NCI-H1417 treated with DMSO at 0.1 percent for 48 hours (cell line): ENCODE measurements at places on chromosomes 5 and 9.

- DNase-seq = no peak
Measured at GRCh38 chr9:113548221-113549041, 84.9 kb downstream of the RGS3 start.

DNA sequence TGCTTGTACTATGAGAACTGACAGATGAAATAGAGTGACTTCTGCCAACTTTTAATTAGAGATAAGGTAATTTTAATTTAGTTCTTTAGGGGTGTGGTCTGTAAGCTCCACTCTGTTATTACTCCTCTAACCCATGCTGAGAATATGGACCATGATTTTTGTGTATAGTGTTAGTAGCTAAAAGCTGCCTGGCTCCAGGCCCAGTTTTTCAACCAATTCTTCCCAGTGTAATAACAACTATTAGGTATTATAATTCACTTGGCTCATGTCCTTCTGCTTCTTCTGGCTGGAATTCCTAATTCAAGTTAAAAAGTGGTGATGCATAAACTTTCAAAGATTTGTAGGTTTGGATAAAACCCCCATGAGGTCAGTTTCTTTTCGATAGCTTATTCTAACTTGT is 216.3 kb downstream of the ISL1 start:
- no peak for DNase-seq

GRCh38 chr5:76403766-76404222 is 709 bp downstream of the IQGAP2 start:
- no peak for DNase-seq

- DNase-seq = no peak
Measured at GRCh38 chr5:155624597-155625241, 611.2 kb downstream of the KIF4B start.

GRCh38 chr5:132073231-132074013 is at the start of gene CSF2:
TSS of gene CSF2 (plus strand) at chr5:132073789. CDS start at chr5:132073824, 35 bp downstream.
- no peak for DNase-seq

DNA sequence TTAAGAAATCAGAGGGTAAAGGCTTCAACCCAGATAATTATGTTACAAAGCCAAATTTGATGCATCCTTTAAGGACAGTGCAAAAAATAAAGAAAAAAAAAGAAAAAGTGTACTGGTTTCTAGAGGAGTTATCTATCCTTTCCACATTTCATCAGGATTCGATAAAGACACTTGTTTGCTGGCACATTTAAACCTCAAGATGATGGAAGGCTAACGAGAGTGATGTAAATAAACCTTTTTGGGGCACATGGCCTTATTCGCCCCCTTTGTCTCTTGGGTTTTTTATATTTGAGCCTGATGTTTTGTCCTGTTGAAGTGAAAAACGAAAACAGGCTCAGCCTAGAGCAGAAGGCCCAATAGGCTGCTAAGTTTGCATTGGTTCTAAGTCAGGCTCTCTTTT is 416.5 kb downstream of the TAF11L14 start:
- DNase-seq = no peak

GRCh38 chr9:113293285-113293878 is 9.8 kb downstream of the RNF183 start:
- DNase-seq = no peak

DNA sequence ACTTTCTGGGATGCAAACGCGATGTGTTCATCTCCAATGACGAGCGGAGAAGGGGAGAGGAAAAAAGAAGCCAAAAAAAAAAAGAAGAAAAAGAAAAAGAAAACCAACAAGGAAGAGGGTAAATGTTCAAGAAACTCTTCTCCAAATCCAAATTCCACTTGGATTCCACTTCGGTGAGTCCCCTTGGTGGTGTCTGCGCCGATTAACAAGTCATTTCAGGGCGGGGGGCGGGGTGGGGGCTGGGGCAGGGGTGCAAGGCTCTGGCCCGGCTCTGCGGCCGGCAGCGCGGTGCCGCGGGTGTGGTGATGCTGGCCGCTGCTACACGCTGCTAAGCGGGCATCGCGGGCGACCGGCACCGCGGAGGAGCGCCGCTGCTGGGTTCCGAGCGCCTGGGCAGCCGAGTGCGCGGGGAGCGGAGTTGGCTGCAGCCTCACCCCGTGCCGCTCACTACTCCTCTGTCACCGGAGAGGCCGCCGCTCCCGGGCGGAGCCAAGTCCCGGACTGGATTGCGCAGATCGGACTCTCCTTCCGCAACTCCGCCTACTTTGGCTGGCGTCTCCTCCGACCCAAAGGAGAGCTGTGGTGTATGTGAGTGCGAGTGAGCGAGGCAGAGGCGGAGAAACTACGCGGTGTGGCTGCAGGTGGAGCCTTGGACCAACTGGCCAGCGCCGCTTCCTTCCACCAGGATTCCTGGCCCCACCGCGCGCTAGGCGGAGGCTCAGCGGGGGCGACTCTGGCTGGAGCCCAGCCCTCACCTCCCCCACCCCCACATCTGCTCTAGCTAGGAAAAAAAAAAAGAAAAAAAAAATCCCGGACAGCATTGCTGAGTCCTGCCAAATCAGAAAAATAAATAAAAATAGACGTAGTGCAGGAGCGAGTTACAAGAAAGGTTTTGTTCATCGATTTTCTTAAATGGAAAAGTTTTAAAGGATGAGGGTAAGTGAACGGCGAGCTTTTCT is at the start of gene SEMA6A:
TSS of gene SEMA6A (minus strand) at position 457 of the 959 bp plus-strand sequence. CDS start 69,879 bp downstream, outside the sequence.
- DNase-seq = no peak

DNA sequence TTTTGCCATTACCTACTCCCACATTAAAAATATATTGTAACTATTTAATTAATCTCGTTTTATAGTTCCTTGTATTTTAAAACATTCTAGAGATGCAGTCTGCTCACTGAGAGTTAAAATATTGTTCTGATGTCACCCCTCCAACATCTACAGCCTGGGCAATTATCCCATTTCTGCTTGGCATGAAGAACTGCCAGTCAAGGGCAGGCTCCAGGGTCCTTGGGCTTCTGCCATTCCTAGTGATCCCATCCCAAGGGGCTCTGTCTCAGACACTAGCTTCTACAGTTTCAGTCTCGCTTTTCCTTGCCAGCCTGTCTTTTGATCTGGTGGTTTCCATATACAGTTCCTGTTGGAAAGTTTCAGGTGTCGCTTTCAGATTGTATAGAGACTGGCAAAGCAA is 287.2 kb downstream of the TMEM232 start:
- no peak for DNase-seq

GRCh38 chr5:114174837-114175236 is 187.0 kb upstream of the KCNN2 start:
- DNase-seq = no peak

DNA sequence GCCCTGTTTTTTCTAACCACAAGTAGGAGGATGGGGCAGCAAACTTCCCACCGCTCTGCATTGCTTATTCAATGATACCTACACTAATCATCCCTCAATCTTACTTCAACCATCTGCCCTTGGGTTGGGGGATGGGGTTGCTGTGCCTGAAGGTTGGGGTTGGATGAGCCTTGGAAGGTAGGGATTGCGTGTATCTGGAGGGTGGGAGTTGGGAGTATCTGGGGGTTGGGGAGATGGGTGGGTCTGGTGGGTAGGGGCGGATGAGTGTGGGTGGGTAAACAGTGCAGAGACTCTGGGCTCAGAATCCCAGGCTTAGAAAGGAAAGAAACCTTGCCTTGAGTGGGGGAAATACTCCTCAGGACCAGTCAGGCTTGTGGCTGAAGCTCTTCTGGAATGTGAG is 467.4 kb downstream of the DIRAS2 start:
- no peak for DNase-seq

DNA sequence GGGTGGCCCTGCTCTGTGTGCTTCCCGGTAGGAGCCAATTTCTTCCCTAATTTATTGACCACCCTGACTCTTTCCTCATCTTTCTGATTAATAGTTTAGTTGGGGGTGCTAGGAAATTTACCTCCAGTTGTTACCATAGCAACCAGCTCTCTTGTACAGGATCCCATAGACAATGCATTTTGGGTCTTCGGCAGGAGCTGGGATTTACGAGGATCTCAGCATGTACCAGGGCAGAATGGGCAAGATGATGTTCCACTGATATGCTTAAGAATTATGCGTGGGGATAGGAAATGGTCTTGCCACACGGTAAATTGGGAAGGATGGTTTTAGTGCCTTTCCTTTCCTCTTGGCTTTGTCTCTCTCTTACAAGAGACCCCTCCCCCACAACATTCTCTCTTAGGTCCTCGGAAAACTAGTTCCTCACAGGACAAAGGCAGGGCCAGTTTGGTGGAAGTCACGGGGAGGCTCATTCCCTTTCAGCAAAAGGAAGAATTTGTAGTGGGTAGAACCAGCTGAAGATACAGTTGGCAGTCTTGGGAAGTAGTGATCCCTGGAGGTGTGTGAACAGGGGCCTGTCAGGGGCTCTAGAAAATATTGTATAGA is 133.4 kb upstream of the SHB start:
- DNase-seq = no peak

GRCh38 chr5:58456026-58456425 is 3.9 kb downstream of the PLK2 start:
- DNase-seq = no peak

- DNase-seq = no peak
Measured at GRCh38 chr9:77643871-77644270, 4.3 kb downstream of the GNA14 start.

DNA sequence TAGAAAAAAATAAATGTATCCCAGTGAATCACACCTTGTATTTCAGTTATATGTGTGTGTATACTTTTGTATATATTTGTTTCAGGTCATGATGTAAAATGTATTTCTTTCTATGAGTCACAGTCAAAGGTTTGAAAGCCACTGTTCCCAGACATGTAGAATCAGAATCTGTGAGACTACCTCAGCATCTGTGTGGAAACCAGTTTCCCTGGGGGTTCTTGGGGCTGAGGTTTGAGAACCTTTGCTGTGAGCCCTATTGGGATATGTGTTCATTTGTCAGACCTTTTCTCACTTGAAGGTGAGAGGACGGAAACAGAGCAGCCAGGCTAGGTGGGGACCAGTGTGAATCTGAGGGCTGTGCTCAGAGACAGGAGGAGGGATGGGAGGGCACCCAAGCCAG is 78.7 kb upstream of the SAP30L start:
- DNase-seq = no peak

- no peak for DNase-seq
Measured at GRCh38 chr9:114084282-114085073, 6.4 kb upstream of the AMBP start.

DNA sequence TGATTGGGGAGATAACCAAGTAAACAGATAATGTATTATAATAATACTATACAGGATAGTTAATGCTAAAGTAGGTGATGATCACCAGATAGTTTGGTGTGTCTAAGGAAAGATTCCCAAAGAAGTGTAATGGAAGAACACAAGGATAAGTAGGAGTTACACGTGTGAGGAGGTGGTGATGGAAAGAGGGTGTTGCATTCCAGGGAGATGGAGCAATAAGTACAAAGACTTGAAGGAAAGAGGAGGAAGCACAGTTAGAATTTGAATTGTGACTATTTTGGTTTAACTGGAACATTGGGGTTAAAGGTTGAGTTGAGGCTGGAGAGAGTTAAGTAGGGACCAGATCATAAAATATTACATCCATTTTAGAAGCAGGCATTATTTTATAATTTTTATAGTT is 76.9 kb downstream of the IPO11 start:
- DNase-seq = no peak

GRCh38 chr5:107671742-107672210 is 1.0 kb upstream of the EFNA5 start:
- DNase-seq = no peak

DNA sequence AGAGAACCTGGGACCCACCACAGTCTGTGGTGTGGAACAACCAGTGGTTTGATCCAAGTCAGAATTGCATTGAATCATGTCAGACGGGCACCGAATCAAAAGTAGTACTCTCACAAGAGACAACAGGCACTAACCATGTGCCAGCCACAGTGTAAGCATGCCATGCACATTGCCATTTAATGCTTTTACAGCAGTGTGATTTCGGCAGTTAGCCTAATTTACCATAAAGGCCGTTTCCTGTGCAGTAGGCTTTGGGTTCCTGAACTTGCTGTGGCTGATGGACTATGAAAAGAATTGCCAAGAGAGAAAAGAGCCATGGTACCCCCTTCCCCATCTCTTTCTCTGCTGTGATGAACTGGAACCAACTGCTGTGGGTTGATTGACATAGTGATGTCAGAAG is 540.6 kb downstream of the EBF1 start:
- no peak for DNase-seq

GRCh38 chr9:20506099-20506900 is 116.0 kb downstream of the MLLT3 start:
- no peak for DNase-seq

DNA sequence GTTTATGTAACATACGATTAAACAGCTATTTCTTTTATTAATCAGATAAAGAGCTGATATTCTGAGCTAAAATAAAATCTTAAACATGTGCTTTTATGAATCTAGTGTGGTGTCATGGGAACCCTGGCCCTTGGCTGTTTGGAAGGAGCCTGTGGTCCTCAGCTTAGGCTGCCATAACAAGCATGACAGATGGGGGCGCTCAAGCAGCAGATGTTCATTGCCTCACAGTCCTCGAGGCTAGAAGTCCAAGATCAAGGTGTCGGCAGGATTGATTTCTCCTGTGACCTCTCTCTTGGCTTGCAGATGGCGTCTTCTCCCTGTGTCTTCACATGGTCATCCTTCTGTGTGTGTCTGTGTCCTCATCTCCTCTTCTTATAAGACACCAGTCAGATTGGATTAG is 448.2 kb downstream of the GADD45G start:
- no peak for DNase-seq

DNA sequence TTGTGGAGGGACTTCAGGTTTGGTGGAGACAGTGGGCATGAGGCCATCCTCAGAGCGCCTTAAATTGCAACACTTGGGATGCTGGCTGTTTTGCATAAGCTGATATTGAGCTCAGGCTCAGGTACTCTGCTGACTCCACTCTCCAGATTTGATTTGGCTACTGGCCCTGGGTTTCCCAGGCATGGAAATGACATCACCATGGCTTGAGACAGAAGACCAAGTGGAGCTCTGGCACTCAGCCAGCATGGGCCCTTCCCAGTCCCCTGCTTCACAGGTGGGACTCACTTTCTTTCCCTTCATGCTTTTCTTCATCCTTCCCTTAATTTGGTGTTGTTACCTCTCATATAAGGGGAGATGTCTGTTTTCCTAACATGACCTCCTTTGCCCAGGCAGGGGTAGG is 72.0 kb upstream of the IL12B start:
- no peak for DNase-seq

- DNase-seq = no peak
Measured at GRCh38 chr9:70563431-70564204, 149.2 kb upstream of the KLF9 start.

DNA sequence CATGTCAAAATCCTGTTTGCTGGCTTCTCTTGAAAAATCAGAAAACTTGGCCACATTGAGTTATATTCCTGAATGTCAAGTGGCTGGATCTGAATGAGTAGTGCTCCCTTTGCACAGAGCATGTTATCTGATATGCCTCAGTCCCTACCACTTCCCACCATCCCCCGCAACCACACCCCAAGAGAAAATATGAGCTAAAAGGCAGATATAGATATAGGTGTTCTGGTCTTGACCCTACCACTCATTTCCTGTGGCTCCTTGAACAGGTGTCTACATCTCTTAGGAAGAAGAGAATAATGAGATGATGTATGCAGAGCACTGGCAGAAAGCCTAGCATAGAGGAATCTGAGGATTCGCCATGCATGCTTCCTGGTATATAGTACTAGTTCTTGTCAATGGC is 6.6 kb upstream of the CYSTM1 start:
- no peak for DNase-seq
